PC-9 (cell line): ENCODE measurements at places on chromosomes 1 and 21. TPM values are rescaled to one million over a fixed set of nuclear protein-coding genes. Genes with fewer than 3 reads are reported as not detected.

Gene TRIM17
- 47.4 and 55.5 TPM in 2 replicates for total RNA-seq

Gene OR2T11
- not detected in 2 replicates for total RNA-seq

Gene CNIH4
- total RNA-seq: 86.2 and 93.8 TPM in 2 replicates

Gene PLEKHA6
- total RNA-seq: 52.0 and 53.1 TPM in 2 replicates

Gene MAP3K21
- total RNA-seq: 18.2 and 18.3 TPM in 2 replicates

Gene ZMYND12
- total RNA-seq: 1.7 and 3.7 TPM in 2 replicates

DNA sequence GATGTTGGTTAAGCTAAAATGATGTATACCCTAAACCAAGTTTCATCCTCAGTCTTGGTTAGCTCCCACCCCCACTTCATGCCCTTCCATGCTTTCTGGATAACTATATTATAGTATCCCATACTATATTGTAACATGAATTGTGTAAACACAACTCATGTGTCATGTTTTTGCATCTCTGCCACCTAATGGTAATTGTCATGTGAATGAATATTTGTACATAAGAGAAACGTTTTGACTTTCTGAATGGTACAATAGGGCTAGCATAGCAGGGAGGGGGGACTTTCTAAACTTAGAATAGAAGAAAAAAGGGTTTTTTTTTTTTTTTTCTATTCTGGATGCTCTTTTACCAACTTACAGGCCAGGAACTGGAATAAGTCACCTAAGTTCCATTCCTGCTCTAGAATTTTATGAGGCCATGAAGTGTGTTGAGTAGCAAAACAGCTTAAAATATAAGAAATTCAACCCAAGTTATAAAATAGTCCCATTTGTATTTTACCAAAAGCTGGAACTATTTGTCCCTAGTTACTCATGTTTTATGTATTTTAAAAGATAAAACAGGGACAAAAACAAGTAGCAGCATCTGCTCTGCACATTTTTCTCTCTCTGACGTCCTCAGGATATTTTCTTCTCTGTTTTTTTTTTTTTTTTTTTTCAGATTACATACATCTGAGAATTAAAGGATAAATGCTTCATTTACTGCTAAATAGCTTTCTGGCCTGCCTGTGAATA lies 77.4 kb downstream of the HLX start:
- DNase-seq: no peak

DNA sequence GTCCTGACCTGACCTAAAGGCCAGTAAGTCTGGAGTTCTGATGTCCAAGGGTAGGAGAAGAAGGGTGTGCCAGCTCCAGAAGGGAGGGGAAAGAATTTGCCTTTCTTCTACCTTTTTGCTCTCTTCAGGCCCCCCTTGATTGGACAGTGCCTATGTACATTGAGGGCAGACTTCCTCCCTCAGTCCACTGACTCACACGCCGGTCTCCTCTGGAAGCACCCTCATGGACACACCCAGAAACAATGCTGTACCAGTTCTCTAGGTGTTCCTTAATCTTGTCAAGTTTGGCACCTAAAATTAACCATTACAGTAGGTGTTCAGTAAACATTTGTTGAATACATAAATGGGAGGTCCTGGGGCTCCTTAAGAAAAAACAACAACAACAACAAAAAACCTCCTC lies 51.0 kb upstream of the POU2F1 start:
- DNase-seq: peak; percentile 44

GRCh38 chr1:158833264-158833663 lies 2.1 kb downstream of the MNDA start:
- DNase-seq: no peak

GRCh38 chr1:107254306-107254705 lies 113.5 kb downstream of the NTNG1 start:
- DNase-seq: no peak

- DNase-seq: no peak
Observed at GRCh38 chr1:212162635-212163034, 122.6 kb upstream of the PPP2R5A start.

GRCh38 chr1:95232646-95233318 lies 1.2 kb upstream of the RWDD3 start:
- no peak for DNase-seq

GRCh38 chr1:73366734-73367413 lies 831.1 kb downstream of the LRRIQ3 start:
- DNase-seq: no peak

- DNase-seq: no peak
Observed at GRCh38 chr1:36752431-36752830, 269.7 kb upstream of the CSF3R start.
